ENCODE measurements at places on chromosomes 11 and 22.

- peak; percentile 18 for DNase-seq
Observed at GRCh38 chr11:130001461-130002351, 929 bp downstream of the PRDM10 start.

DNA sequence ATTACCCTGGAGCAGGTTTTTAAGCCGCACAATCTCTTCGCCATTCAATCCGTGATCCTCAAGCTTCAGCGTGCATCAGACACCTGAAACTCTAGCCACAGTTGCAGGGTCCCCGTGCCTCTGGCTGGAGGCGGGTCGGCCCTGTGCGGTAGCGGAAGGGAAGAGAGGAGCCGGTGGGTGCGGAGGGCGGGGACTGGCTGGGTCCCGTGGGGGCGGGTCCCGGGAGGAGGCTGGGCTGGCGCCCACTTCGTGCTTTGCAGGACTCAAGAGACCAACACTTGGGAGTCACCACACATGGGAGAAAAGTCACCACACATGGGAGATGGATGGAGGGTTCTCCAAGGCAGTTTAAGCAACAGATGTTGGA, 772 bp downstream of the C22orf15 start:
- DNase-seq = no peak

DNA sequence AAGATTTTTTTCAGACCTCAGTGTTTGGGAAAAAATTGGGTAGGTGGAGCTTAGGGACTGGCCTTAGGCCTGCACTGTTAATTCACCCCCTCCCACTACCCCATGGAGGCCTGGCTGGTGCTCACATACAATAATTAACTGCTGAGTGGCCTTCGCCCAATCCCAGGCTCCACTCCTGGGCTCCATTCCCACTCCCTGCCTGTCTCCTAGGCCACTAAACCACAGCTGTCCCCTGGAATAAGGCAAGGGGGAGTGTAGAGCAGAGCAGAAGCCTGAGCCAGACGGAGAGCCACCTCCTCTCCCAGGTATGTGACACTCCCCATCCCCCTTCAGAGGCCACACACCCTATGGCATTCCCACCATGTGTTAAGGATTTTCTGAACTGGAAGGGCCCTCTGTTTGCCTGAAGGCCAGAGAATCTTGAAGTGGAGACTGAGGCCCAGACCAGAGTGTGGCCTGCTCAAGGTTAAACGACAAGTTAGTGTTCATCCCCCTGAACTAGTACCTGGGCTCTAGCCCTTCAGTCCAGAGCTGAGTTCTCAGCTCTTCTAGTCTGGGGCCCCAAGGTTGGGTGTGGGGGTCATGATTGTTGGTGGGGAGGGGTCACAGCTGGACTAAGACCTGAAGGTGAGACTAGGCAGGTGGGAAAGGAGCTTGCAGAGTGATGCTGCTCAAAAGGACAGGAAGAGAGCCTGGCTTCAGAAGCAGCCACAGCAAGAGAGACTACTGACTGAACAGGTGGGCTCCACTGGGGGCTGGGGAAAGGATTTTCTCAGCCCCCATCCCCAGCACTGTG, 2.3 kb upstream of the FOLR1 start:
- peak; percentile 21 for DNase-seq

DNA sequence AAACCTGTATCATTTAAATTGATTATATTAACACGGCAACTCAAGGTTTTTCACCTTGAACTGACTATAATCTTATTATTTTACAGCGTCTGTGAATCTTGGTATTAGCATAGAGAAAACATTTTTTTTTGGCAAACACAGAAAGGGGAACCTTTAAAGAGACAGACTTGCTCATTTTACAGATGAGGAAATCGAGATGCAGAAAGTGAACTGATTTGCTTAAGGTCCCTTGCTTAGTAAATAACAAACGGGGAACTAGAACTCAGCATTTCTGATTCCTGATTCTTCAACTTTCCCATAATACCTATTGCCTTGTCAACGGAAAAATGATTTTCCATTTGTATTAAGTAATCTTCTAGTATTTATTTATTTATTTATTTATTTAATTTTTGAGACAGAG, 33.2 kb upstream of the CECR2 start:
- DNase-seq = no peak

DNA sequence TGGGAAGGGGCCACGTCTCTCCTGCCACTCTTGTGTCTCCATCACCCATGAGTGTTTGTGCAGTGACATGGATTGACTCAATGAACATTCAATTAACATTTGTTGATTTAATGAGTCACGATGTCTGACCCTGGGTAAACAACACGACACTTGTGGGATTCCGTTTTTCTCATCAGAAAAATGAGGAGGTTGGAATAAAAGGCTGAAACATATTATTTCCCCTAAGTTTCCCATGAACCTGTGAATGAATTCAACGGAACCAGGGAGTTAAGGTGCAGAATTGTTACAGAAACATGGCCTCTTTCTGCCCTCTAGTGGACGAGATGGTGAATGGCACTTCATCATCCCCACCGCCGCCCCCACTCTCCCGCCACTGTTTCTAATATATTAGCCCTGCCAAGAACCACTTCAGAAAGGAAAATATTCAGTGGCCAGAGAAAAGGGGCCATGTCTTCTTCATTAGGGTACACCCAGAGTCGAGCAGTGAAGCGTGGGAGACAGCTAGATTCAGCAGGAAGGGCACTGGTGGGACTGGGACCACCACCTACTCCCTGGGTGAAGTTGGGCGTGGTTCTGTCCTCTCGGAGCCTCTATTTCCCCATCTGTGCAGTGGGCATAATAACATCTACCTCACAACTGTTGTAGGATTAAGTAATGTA, 46.3 kb upstream of the SYT13 start:
- peak; percentile 3 for DNase-seq
